A549 treated with GW870086 at 1 μM for 4 hours (cell line): ENCODE measurements at places on chromosomes 11 and 22. TPM values are rescaled to one million over a fixed set of nuclear protein-coding genes. Genes with fewer than 3 reads are reported as not detected.

Gene ARHGAP8
- 0.96 to 1.9 TPM (median 1.3 TPM) in 5 replicates for total RNA-seq

Gene SLC7A4
- total RNA-seq, result not detected in 5 replicates

Gene LRRC56
- total RNA-seq, result 0.54 to 0.97 TPM (median 0.77 TPM) in 5 replicates

Gene SCN4B
- total RNA-seq, result 0.02 to 0.11 TPM (median 0.03 TPM) in 3 of 5 replicates, not detected in the others

Gene OTOG
- not detected in 5 replicates for total RNA-seq

Gene PACS1
- total RNA-seq, result 55.6 to 82.5 TPM (median 76.9 TPM) in 5 replicates

Gene ANO1
- total RNA-seq, result 2.7 to 3.2 TPM (median 2.9 TPM) in 5 replicates

Gene KLHL35
- total RNA-seq, result 0.71 to 1.5 TPM (median 1.0 TPM) in 5 replicates

Gene KIF18A
- 11.3 to 16.5 TPM (median 14.2 TPM) in 5 replicates for total RNA-seq

Gene SMTNL1
- total RNA-seq, result not detected in 5 replicates

Gene OR6T1
- not detected in 5 replicates for total RNA-seq

Gene APOL5
- total RNA-seq, result not detected in 5 replicates

Gene ST14
- 0.09 to 0.30 TPM (median 0.14 TPM) in 5 replicates for total RNA-seq

Gene GGTLC3
- total RNA-seq, result not detected in 5 replicates

Gene XKR3
- total RNA-seq, result not detected in 5 replicates

Gene OVOL1
- 0.05 to 0.09 TPM (median 0.08 TPM) in 3 of 5 replicates, not detected in the others for total RNA-seq
